Kasumi-1 (cell line): ENCODE measurements at places on chromosomes 3 and 15.

DNA sequence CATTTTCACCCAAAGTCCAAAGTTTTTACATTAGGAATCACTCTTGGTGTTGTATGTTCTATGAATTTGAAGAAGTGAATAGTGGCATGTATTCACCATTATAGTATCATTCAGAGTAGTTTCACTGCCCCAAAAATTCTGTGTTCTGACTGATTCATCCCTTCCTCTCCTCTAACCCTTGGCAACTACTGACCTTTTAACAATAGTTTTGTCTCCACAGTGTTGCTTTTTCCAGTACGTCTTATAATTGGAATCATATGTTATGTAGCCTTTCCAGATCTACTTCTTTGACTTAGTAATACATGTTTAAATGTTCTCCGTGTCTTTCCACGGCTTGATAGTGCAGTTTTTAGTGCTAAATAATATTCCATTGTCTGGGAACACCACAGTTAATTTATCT, 379.0 kb upstream of the SGO1 start:
- DNase-seq, result no peak

- DNase-seq, result no peak
Measured at GRCh38 chr3:88151358-88151757, 1.6 kb downstream of the C3orf38 start.

DNA sequence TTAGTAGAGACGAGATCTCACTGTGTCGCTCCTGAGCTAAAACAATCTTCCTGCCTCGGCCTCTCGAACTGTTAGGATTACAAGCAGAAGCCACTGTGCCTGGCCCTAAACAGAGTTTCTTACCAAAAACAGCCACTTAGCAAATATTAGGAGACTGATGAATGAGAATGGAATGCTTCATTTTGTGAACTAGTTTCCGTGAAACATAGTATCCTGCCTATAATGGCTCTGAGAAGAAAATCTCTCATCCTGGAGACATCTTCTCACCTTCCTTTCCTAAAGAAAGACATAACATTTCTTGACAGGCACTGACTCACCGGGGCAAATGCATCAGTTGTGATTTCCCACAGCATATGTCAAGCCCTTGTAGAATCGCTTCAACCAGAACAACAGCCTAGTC, 44.9 kb downstream of the GJD2 start:
- DNase-seq, result no peak

DNA sequence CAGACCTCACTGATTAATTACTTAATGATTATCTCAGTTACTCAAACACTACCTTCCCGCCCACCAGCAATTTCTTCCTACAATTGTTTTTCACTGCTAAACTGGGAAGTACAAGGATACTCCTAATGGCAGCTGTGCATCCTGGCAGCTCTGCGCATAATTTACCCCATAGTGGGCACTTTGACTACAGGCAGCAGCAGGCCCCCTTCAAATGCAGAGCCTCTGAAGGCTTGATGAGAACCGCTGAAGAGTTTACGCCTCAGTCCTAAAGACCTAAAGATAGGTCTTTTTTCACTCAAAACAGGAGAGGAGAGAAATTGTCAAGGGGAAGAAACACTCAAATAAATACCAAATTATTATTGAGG, 10.7 kb downstream of the CCDC32 start:
- no peak for DNase-seq
